ENCODE measurements at places on chromosomes 1 and 21.

- DNase-seq, result no peak
These were observed 34.4 kb upstream of the ID3 start for GRCh38 chr1:23593556-23594148.

DNA sequence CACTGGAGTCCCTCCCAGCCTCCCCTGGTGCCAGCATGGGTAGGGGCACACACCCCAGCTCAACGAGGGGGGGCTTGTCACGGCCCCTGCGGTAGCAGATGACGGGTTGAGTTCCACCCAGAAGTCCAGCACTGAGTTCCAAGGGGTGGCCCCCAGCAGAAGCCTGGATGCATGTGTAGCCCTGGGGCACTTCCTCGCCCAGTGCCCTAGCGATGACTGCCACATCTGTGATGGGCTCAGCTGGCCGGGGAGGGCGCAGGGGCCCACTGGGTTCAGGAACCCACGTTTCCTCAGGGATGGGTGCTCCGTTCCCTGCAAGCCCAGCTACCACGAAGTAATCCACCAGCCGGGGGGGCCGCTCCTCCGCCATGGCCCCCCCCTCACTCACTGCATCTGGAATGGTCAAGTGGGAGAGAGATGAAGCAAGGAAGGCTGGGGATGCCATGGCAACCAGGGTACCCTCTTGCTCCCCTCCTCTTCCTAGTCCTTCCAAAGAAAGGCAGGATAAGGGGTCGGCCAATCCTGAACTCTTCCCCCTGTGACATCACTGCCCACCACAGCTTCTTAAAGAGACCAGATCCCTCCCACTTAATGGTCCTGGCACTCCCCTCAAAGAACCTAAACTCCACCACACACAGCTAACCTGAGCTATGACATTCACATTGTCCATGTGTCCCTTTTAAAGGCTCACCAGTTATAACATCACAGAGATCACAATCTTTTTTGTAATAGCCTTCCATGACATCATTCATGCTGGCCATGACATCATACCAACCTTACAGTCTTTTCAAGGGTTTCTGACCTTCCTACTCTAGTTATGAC is 2.3 kb downstream of the DENND4B start:
- no peak for DNase-seq

DNA sequence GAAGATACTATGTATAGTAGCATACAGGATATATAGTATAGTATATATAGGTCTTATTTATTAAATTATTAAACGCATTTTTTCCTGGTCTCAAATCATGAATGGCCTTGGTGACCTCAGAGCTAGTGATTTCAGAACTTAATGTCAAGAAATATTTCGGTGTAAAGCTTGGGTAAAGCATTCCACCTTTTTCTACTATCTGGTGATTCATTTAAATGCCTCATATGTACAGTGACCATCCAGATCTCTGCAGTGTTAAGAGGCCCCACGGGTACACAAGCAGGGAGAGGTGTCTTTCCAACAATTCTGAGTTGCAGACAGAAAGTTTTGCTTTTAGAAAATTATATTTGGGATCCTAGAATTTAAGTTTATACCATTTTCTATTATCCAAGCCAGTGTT is 626.5 kb downstream of the PTPRC start:
- no peak for DNase-seq

GRCh38 chr1:230194525-230194924 is 127.5 kb downstream of the GALNT2 start:
- DNase-seq, result no peak

DNA sequence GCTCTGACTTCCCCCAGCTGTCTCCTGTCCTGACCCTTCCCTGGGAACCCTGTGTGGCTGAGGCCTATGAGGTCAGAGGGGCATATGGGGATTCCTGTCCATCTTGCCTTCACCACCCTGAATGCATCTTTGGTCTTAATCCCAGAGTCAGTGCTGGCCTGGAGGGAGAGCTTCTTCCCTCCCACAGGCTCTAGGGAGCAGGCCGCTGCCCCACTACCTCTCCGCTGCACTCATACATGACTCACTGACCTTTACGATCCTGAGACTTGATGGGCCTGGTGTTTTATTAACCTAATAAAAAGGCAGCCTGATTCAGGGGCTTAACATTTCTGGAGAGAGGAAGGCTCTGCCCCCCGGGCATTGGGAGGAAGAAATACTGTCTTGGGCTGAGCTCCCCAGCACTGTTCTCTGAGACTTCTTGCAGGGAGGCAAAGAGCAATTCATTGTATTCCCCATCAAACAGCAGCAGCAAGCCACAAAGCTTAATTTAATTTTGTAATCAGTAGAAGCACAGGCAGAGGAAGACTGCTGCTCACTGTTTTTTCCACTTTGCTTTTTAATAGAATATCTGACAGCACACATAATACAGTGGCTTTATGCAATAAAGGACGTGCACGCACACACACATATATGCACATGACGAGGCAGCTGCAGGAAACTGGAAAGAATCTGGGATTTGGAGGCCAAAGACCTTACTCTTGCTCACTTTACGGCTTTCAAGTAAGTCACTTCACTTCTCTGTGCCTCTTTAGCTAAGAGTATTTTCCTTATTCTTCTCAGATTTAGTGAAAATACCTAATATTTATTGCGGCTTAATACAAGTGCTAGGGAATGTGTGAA is 89.2 kb upstream of the GRIK3 start:
- no peak for DNase-seq

DNA sequence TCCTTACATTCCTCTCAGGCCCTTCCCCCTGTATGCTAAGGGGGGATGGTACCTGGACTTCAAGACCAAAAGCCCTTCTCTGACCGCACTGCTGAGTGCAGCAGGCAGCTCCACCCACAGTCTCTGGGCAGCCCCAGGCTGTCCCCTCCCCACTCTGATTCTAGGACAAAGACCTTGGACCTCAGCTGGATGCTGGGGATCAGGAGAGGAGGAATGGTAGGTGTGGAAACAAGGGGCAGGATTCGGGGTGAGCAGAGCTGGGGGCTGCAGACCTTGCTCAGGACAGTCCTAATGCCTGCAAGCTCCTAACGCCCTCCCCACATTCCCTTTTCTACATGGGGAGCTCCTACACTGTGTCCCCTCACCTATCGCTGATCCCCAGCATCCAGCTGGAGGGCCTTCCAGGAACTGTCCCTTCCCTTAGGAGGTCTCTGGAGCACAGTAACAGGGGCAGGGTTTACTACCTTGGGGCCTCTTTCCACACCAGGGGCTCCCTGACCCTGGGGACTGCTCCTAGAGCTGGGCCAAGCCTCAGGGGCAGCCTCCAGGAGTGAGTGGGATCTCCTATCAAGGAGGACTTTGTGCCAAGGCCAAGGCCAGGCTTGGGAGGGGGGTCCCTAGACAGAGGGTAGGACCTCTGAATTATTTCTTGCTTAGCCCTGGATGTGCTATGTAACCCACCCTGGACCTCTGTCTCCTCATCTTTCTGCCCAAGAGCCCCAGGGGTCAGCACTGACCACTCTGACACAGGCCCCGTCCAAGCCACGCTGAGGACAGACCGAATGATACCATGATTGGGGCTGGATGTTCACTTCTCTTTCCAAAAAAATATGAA is 5.6 kb downstream of the CLDN19 start:
- DNase-seq, result no peak

GRCh38 chr1:116309090-116309870 is 63.8 kb upstream of the ATP1A1 start:
- no peak for DNase-seq

- DNase-seq, result no peak
These were observed 25.5 kb upstream of the PRSS38 start for GRCh38 chr1:227790034-227790400.

DNA sequence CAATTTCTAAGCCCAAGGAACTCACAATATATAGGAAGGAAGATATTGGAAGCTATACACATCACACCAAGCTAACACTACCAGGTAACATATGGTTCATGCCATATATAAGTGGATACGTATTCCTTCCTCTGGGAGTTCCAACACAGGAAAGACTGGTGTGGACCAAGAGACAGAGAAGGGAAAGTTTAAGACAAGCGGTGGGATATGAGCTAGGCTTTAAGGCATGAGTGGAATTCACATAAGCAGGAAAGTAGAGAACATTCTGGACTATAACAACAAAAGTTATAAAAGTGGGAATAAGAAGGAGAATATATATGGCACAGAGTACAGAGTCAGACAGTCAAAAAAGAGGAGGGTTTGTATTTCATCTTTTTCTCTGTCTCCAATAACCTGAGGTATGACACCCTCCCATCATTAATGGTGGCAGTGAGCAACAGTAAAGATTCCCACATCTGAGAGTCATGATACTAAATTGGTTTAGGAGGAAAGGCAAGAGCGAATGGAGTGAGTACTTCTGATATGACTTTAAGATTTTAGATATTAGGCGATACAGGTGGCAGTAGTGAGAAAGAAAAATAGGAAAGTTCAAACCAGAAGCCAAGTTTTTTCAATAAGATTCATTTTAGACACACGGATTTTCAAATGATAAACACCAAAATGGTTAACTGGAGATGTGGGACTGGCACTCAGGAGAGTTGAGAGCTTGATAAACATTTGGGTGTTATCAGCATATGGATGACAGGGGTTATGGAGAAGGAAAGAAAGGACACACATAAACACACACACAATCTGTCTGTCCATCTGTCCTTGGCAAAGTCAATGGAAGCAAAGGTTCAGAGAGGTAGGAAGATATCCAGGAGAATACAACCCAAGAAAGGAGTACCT is 87.4 kb upstream of the TTC39A start:
- no peak for DNase-seq
